ENCODE measurements at places on chromosomes 13 and 19.

- peak; percentile 86 for DNase-seq
Measured at GRCh38 chr19:47240996-47241918, 10.3 kb upstream of the BBC3 start.

DNA sequence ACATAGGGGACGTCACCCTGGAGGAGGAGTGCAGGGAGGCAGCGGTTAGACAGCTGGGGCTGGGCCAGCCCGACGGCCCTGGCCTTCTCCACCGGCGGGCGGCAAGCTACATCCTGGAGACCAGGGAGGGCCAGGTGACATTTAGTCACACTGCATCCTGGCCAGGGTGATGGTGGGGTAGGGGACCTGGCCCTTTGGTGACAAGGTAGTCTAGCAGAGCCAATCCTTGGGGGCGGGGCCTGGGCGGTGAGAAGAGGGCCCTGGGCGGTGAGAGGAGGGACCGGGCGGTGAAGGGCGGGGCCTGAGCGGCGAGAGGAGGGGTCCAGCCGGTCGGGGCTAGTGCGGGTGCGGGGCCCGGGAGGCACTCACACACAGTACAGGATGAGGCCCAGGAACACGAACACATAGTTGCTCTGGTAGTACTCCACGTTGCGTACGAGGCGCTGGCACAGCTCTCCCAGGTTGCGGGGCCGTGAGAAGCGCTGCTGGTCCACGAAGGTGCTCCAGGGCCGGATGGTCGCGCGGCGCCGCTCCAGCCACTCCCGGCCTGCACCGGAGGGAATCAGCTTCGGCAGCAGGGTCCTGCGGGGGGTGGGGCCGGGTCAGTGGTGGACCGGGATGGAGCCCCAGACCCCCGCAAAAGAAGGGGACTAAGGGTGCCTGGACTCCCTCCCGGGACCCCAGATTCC lies 610 bp downstream of the RABAC1 start:
- DNase-seq = peak; percentile 90

- peak; percentile 16 for DNase-seq
Measured at GRCh38 chr13:48094404-48094780, 512 bp downstream of the MED4 start.

DNA sequence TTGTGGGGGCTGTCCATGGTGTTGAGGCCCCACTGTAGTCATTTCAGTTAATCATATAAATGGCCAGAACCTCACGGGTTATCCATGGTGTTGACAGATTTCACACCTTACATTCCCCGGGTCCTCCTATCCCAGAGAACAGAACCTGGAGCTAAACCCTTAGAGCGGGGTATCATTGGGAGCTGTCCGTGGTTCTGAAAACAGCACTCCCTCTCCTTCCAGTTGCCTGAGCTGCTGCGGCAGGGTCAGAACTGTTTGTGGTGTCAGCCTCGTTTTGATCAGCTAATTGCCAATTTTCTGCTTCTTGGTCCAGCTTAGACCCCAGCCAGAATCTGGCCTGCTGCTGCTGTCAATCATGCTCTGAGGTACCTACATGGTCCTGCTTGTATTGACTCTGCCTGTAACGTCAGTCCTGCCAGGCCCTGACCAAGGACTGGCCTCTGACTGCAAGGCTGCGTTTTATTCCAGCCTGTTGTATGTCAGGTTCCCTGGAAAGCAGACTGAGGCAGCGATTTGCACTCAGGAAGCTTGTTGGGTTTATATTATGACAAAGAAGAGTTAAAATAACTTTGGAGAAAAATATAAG lies 55.8 kb upstream of the KCTD15 start:
- DNase-seq = peak; percentile 10

DNA sequence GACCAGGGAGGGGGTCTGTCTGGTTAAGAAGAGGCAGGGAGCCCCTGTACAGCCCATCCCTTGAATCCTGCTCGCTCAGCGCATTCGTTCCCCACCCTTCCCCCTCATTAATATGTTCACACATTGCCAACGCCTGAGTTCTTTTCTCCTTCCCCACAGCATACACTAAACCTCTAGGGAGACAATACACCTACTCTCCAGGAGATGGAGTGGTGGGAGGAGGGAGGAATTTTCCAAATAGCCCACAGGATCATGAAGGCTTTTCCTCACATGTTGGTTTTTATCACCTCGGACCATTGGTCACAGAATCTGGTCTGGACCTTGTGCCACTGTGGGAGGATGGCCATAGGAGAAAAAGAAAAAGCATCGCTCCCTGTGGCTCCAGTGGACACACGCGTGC lies 294.9 kb downstream of the SHISA2 start:
- no peak for DNase-seq

- DNase-seq = no peak
Measured at GRCh38 chr19:40286235-40286970, 1.3 kb upstream of the AKT2 start.

- no peak for DNase-seq
Measured at GRCh38 chr19:7119582-7119981, 50.1 kb downstream of the ZNF557 start.

DNA sequence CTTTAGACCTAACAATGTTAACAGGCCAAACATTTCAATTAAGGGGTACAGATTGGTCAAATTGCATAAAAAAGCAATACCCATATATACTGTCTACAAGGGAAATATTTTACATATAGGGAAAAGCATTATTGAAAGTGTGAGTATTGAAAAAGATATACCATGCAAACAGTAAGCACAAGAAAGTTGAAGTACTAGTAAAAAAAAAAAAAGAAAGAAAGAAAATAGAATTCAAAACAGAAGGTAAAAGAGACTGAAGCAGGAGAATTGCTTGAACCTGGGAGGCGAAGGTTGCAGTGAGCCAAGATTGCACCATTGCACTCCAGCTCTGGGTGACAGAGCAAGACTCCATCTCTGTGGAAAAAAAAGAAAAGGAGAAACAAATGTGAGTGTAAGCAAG lies 5.3 kb upstream of the TEX101 start:
- no peak for DNase-seq

GRCh38 chr19:18399008-18399407 lies 1.6 kb upstream of the LRRC25 start:
- no peak for DNase-seq

- DNase-seq = no peak
Measured at GRCh38 chr19:35528218-35529038, at the start of gene SBSN. Gene SBSN (minus strand): TSS chr19:35528311. CDS start chr19:35528281, 30 bp downstream.

DNA sequence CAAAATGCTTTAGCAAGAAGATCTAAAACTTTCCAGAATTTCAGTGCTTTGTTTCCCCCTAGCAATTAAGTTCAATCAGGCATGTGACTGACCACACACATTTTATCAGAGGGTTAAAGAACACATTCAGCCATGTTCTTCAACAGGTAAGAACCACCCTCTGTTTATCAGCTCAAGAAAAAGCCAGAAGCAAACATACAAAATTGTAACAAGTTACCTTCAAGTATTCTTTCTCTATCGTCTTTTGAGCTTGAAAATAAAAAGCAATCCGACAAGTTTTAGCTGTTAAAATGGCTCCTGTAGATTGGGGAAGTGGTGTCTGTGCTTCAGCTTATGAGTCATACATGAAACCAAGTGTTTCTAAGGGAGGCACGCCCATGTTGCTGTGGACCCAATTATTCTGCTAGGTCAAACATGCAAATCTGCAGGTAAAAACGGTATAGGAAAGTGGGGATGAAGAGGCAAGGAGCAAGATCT lies at the start of gene ELF1:
TSS of gene ELF1 (minus strand) at position 306 of the 477 bp plus-strand sequence. CDS start 37,262 bp downstream, outside the sequence.
- DNase-seq = peak; percentile 49

GRCh38 chr13:21075379-21076249 lies 14.2 kb upstream of the LATS2 start:
- peak; percentile 44 for DNase-seq

DNA sequence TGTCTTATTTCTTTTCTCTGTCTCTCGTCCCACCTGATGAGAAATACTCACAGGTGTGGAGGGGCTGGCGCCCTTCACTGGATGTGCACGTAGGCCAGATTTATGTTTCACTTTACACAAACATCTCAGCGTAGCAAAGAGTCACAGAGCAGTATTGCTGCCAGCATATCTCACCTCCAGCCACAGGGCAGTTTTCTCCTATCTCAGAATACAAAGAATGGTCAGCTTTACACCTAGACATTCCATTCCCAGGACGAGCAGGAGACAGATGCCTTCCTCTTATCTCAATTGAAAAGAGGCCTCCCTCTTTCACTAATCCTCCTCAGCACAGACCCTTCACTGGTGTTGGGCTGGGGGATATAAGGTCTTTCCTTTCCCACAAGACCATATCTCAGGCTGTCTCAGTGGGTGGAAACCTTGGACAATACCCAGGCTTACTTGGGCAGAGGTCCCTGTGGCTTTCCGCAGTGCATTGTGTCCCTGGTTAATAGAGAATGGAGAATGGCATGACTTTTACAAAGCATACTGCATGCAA lies 7.2 kb upstream of the ZNF611 start:
- no peak for DNase-seq

- DNase-seq = peak; percentile 50
Measured at GRCh38 chr19:43651758-43652545, 12.3 kb upstream of the CADM4 start.

- DNase-seq = no peak
Measured at GRCh38 chr13:48728226-48728625, 74.5 kb downstream of the CYSLTR2 start.

- no peak for DNase-seq
Measured at GRCh38 chr19:40585241-40585981, 8.7 kb downstream of the SHKBP1 start.

DNA sequence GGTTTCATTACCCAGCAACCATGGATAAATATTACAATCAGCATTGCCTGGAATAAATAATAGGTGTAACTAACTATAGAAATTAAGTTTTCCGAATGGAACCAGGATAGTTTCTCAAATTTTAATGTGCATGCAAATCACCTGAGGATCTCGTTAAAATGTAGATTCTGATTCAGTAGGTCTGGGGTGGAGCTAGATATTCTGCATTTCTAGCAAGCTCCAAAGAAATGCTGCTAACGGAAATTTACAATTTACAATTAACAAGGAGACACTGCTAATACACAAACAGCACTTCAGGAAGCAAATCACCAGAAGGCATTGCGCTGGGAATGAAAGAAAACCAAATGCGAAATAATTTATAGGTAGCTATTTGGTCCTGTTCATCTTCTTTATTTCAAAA lies 597.5 kb upstream of the KLF12 start:
- DNase-seq = no peak

GRCh38 chr19:30718014-30718413 lies 345.8 kb downstream of the ZNF536 start:
- no peak for DNase-seq

- DNase-seq = peak; percentile 89
Measured at GRCh38 chr19:48963371-48964204, 1.5 kb upstream of the FTL start.

- DNase-seq = peak; percentile 68
Measured at GRCh38 chr19:48999481-49000325, 6.0 kb downstream of the RUVBL2 start.

DNA sequence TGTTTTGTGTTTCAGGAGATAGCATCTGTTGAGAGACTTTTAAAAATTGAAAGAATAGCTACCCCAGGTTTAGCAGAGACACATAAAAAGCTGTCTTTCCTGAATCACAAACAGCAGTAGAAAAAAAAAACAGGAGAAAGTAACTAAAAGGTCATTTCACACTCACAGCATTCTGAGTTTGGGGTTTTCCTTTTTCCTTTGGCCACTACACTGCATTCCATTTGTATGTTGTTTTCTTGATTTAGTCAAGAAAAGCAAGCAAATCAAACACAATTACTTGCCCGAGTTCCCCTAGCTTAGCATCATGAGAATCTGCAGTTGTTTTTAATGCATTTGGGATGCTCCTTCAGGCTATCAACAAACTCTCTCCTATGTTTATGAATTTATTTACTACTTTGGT lies 161.0 kb downstream of the KCTD12 start:
- DNase-seq = no peak

- no peak for DNase-seq
Measured at GRCh38 chr13:39378306-39378705, 224.7 kb downstream of the LHFPL6 start.

- DNase-seq = no peak
Measured at GRCh38 chr19:19300613-19301012, 19.7 kb downstream of the SUGP1 start.

- DNase-seq = no peak
Measured at GRCh38 chr13:23619068-23619855, 49.0 kb downstream of the TNFRSF19 start.

DNA sequence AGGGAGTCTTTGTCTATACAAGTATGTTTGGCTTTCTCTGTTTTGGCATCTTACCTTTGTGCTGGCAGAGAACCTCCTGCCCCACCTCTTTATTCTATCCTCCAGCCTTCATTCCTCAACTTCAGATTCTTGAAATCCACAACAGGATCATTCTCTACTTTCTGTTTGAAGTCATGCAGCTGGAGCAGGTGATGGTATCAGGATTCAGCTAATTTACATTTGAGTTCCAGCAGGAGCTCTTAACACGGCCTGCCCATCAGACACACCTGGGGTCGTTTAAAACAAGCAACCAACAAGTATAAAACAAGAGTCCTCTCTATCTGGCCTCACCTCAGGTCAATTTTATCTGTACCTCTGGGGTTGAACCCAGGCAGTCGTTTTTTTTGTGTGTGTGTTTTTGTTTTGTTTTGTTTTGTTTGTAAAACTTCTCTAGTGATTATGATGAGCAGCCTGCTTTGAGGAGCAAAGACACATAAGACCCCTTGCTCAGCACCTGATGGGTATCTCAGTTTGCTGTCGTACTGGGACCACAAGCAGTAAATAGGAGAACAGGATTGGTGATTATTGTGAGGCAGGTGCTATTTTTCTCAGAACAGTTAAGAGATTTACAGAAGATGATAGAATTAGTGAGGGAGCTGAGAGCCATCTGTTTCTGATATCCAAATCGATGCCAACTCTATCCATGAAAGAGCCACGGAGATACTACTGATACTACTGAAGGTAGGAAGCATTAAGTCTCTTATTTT lies 78.4 kb downstream of the GPC6 start:
- DNase-seq = no peak

- DNase-seq = peak; percentile 34
Measured at GRCh38 chr19:16527971-16528521, 14.2 kb downstream of the CHERP start.

DNA sequence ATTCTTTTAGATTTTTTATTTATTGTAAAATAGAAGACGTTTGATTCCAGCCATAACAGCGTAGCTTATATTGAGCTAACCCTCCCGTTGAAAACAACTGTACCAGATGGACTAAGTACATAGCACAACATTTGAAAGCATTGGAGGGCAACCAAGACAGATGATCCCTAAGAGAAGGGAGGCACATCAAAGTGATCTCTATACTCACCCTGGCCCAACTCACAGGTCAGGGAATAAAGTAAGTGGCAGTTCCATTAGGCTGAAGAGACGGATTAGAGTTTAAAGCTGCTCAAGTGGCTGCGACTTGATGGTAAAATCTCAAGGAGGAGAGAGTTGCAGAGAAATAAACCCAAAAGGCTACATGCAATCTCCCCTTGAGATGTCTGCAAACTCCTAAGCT lies 65.1 kb upstream of the ITM2B start:
- no peak for DNase-seq
